SK-N-SH (cell line): ENCODE measurements at places on chromosomes 5 and 9. TPM values are rescaled to one million over a fixed set of nuclear protein-coding genes. Genes with fewer than 3 reads are reported as not detected.

GRCh38 chr9:98318041-98318790, 62.8 kb upstream of the TBC1D2 start:
- H3K27me3 ChIP-seq = no peaks in the 10 kb centered on the region; the same call in 1 of the 2 replicates
- H3K4me1 ChIP-seq = peaks cover 5% of the 10 kb centered on the region; the same call in 1 of the 2 replicates
- DNase-seq = no peak
- H3K4me3 ChIP-seq = no peak overlapping the region

The PCDHB11 gene
- 0.41 and 0.61 TPM in 2 replicates for polyA plus RNA-seq

The ANKRD31 gene
- 0.05 and 0.06 TPM in 2 replicates for polyA plus RNA-seq

The TAF1L gene
- 0.02 TPM in 1 of 2 replicates, not detected in the other for polyA plus RNA-seq

The HTR4 gene
- polyA plus RNA-seq = not detected in 2 replicates
